ENCODE measurements at places on chromosomes 4 and X.

GRCh38 chr4:89056292-89056952, 563 bp downstream of the FAM13A start:
- no peak for DNase-seq

GRCh38 chr4:7007142-7007907, 35.8 kb upstream of the TADA2B start:
- DNase-seq = no peak

DNA sequence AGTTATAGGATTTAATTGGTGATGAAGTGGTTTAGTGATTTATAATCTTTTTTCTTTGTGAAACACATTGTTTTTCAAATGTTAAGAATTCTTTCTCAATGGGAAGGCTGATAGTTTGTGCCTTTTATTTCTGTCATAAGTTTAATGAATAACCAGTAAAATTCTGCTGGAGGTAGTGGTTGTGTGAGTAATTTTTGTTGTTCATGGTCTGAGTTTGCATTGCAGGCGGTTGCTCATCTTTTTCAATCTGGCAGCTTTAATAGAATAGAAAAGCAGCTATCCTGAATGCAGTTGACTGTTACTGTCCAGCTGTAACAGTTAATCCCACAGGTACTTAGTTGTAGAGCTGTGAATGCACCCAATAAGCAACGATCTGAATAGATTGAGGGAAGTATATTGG, 215.6 kb upstream of the AFF2 start:
- DNase-seq = no peak

DNA sequence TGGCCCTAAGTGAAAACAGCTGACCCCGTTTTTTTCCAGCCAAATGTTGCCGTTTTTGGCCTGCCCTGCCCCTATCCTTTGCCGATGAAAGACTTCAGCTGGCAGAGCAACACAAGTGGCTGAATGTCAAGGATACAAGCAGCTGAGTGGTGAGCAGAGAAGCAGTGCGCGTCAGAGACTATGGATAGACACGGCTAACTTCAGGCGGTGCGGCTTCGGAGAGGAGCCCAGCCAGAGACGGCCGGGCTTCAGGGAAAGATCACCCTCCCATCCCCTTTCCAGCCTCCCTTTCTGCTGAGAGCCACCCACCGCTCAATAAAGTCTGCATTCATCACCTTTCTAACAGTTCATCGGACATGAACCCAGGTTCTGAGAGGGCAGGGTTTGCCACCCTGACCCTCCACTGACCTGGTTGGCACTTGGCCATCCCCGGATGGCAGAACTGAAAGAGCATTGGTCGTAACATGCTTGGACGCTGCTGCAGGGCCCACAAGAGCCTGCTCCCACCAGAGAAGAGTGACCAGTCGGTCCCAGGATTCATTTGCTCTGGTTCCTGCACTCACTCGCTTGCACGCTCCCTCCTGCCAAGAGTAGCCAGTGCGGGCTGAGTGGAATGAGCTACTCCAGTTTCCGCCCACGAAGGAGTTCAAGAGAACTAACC, 125.8 kb downstream of the PPEF1 start:
- DNase-seq = no peak

DNA sequence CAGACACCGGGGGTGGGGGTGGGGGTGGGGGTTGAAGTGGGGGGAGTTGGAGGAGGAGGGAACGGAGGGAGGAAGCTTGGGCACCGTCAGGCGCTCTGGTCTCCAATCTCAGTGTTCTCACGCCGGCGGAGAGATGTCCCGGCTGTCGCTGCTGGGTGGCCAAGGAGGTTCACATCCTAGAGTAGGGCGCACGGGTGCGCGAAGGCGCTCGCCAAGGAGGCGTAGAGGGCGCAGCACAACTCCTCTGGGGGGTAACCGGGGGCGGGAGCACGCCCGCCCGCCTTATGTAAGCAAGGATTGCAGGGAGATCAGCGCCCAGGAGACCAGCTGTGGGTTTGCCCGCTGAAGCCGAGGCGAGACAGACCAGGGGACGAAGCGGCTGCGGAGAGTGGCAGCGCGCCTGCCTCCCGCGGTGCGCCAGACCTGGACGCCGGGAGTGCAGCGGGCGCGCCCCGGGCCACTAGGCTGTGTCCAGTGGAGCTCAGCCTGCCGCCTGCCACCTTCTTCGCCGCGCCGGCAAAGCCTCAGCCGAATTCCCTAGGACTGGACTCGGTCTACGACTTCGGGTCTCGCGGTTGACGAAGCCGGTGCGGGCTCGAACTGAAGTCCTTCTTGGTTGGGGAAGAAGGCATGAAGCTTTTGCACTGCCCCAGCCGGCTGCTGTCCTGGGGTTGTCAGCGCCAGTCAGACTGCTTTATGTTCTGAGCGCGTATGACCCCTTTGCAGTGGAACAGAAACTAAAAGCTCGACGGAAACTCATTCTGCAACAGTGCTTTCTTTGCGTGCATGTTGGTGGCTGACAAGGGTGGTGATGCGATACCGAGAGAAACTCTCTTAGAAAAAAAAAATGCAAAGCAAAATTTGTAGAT, 707 bp upstream of the UNC5C start:
- no peak for DNase-seq

GRCh38 chr4:1512738-1513660, 106.8 kb upstream of the NKX1-1 start:
- DNase-seq = no peak

- no peak for DNase-seq
Measured at GRCh38 chr4:77028246-77028645, 47.5 kb downstream of the CCNI start.

DNA sequence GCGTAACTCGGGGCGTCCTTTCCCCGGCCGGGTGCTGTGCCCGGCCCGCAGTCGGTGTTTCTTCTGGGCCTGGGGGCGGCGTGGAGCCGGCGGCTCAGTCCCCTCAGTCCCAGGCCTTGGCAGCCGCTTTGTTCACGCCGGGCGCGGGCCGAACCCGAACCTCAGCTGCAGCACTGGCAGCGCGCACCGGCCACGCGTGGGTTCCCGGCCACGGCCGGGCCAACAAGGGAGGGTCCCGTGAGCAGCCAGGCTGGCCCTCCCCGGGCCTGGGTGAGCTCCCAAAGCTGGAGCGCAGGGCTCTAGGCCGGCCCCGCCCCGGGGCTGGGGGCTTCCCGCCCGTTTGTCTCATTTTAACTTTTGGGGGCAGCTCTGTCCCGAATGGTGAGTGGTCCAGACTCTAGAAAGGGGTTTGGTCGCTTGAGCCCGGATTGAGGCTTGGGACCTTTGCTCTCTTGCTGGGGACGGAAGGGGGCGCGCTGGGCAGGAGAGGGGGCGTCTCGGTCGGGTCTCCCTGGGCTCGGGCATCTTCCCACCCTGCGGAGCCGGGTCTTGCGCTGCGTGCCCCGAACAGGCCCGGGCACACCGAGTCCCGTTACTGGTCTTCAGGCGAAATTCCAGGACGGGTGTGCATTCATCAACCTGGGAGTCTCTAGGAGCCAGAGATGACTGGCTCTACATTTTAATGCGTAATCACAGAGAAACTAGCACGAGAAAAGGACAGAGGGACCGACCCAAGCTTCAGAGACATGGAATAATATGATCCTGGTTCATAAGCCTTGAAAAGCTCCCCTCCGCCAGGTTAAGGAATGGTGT, 177.1 kb downstream of the CBR4 start:
- no peak for DNase-seq

GRCh38 chrX:125295337-125295736, 24.3 kb upstream of the TEX13C start:
- no peak for DNase-seq

- no peak for DNase-seq
Measured at GRCh38 chrX:13876652-13877051, 59.8 kb upstream of the GPM6B start.

DNA sequence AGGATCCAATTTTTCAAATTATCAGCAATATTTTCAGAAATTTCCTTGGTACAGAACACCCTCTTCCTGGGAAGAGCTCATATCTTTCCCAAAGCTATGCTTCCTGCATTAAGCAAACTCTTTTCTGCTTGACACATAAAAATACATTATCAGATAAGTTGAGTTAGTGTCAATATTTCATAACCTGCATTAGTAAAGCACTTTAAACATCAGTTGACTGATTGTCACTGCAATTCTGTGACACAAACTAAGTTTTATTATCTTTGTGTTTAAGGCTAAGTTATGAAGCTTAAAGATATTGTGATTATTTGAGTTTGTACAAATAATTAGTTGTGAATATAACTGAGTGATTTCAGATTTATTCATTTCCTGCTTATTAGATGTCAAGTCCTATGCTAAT, 1045.4 kb upstream of the GRID2 start:
- peak; percentile 44 for DNase-seq

GRCh38 chr4:47434931-47435330, 28.6 kb downstream of the COMMD8 start:
- no peak for DNase-seq
